Fibroblast of the aortic adventitia (primary cell): ENCODE measurements at places on chromosomes 4 and X. TPM values are rescaled to one million over a fixed set of nuclear protein-coding genes. Genes with fewer than 3 reads are reported as not detected.

PNMA6A gene
- total RNA-seq: 1.3 and 14.9 TPM in 2 replicates

AFP gene
- total RNA-seq: 0.90 TPM in 1 of 2 replicates, not detected in the other

HSFX2 gene
- total RNA-seq: 0.36 TPM in 1 of 2 replicates, not detected in the other

PLAC8 gene
- 0.36 and 1.1 TPM in 2 replicates for total RNA-seq

AFF2 gene
- total RNA-seq: 0.33 and 6.6 TPM in 2 replicates

SPINK2 gene
- not detected in 2 replicates for total RNA-seq

ASB11 gene
- total RNA-seq: not detected in 2 replicates

NOX1 gene
- total RNA-seq: not detected in 2 replicates

CYP4V2 gene
- total RNA-seq: 40.4 and 76.0 TPM in 2 replicates

RAPGEF2 gene
- total RNA-seq: 25.7 and 44.0 TPM in 2 replicates

AKAP4 gene
- total RNA-seq: under 0.01 TPM in 1 of 2 replicates, not detected in the other

UGT2B15 gene
- not detected in 2 replicates for total RNA-seq

UGT2A3 gene
- total RNA-seq: not detected in 2 replicates

FHDC1 gene
- 0.09 and 0.16 TPM in 2 replicates for total RNA-seq

CHIC2 gene
- 39.2 and 88.4 TPM in 2 replicates for total RNA-seq

GLRA3 gene
- total RNA-seq: not detected in 2 replicates

RPS3A gene
- 4,133 and 5,107 TPM in 2 replicates for total RNA-seq

BTK gene
- not detected in 2 replicates for total RNA-seq

CD38 gene
- 0.33 TPM in 1 of 2 replicates, not detected in the other for total RNA-seq

TLR3 gene
- 3.3 and 11.6 TPM in 2 replicates for total RNA-seq

RIPPLY1 gene
- total RNA-seq: not detected in 2 replicates

XAGE1A gene
- not detected in 2 replicates for total RNA-seq

TEX13D gene
- total RNA-seq: 0.09 TPM in 1 of 2 replicates, not detected in the other

SMIM20 gene
- 40.3 and 46.0 TPM in 2 replicates for total RNA-seq

RBM46 gene
- 0.57 TPM in 1 of 2 replicates, not detected in the other for total RNA-seq

TCP11X2 gene
- total RNA-seq: not detected in 2 replicates

TEX13C gene
- total RNA-seq: not detected in 2 replicates

RAI2 gene
- total RNA-seq: 0.33 and 4.0 TPM in 2 replicates

CTSO gene
- total RNA-seq: 12.5 and 17.4 TPM in 2 replicates

ATP7A gene
- total RNA-seq: 10.9 and 20.0 TPM in 2 replicates

BMPR1B gene
- 2.2 and 13.5 TPM in 2 replicates for total RNA-seq

IL2RG gene
- total RNA-seq: not detected in 2 replicates

IL1RAPL2 gene
- total RNA-seq: 0.27 TPM in 1 of 2 replicates, not detected in the other

FREM3 gene
- not detected in 2 replicates for total RNA-seq

ADGRA3 gene
- 22.8 and 31.9 TPM in 2 replicates for total RNA-seq

CLCN4 gene
- total RNA-seq: 6.7 and 15.1 TPM in 2 replicates

ZFP92 gene
- 0.08 TPM in 1 of 2 replicates, not detected in the other for total RNA-seq

SPANXN3 gene
- total RNA-seq: not detected in 2 replicates

MAGEH1 gene
- 11.4 and 26.1 TPM in 2 replicates for total RNA-seq

CT45A2 gene
- not detected in 2 replicates for total RNA-seq

VCX2 gene
- not detected in 2 replicates for total RNA-seq

MND1 gene
- total RNA-seq: 2.4 and 15.5 TPM in 2 replicates
